GM23338 (cell line): ENCODE measurements at places on chromosomes 5 and 9. TPM values are rescaled to one million over a fixed set of nuclear protein-coding genes. Genes with fewer than 3 reads are reported as not detected.

GRCh38 chr5:100761192-100761591 is 141.9 kb downstream of the ST8SIA4 start:
- no peak overlapping the region for H3K27ac ChIP-seq
- H3K27me3 ChIP-seq = peaks cover 31% of the 10 kb centered on the region
- DNase-seq = no peak
- H3K4me1 ChIP-seq = peaks cover 26% of the 10 kb centered on the region

- H3K4me1 ChIP-seq = peaks cover 30% of the 10 kb centered on the region
- peaks cover 24% of the 10 kb centered on the region for H3K36me3 ChIP-seq
- DNase-seq = no peak
- H3K27ac ChIP-seq = no peak overlapping the region
- peak overlapping the region; percentile 100 for H3K4me3 ChIP-seq
- H3K27me3 ChIP-seq = no peaks in the 10 kb centered on the region
These were observed 2.4 kb downstream of the GBA2 start for GRCh38 chr9:35746583-35746982.

The SLC36A2 gene
- total RNA-seq = not detected in 2 replicates

DNA sequence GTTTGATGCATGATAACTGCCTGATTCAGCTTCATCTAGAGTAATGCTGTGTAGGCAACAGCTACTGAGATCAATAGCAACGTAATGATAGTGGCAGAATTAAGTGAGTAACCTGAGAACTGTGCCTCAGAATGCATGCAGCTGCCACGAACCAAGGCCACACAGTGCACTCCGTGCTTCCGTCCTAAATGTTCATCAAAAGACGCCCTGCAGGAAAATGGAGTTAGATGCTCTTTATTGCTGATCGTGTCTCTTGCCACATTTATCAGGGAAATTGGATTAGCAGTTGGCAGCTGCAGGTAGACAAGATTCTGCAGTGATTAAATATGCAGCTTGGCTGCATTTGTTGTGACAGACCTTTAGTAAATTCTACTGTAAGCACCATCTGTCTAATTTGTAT is 107.7 kb upstream of the TLX3 start:
- no peak overlapping the region for H3K27ac ChIP-seq
- DNase-seq = peak; percentile 12
- no peaks in the 10 kb centered on the region for H3K4me1 ChIP-seq
- H3K27me3 ChIP-seq = no peaks in the 10 kb centered on the region
- H3K4me3 ChIP-seq = no peak overlapping the region
- no peaks in the 10 kb centered on the region for H3K36me3 ChIP-seq

The FYB1 gene
- total RNA-seq = not detected in 2 replicates

The FREM1 gene
- total RNA-seq = 3.1 and 4.8 TPM in 2 replicates

The CDH6 gene
- 0.23 and 1.1 TPM in 2 replicates for total RNA-seq

- H3K4me1 ChIP-seq = 0 out of 2 replicates have a peak, but pooled peaks cover 2% of the 10 kb centered on the region
- no peaks in the 10 kb centered on the region for H3K27me3 ChIP-seq
- H3K36me3 ChIP-seq = no peaks in the 10 kb centered on the region
- DNase-seq = no peak
These were observed 61.6 kb downstream of the ENTREP1 start for GRCh38 chr9:69386651-69387050.

DNA sequence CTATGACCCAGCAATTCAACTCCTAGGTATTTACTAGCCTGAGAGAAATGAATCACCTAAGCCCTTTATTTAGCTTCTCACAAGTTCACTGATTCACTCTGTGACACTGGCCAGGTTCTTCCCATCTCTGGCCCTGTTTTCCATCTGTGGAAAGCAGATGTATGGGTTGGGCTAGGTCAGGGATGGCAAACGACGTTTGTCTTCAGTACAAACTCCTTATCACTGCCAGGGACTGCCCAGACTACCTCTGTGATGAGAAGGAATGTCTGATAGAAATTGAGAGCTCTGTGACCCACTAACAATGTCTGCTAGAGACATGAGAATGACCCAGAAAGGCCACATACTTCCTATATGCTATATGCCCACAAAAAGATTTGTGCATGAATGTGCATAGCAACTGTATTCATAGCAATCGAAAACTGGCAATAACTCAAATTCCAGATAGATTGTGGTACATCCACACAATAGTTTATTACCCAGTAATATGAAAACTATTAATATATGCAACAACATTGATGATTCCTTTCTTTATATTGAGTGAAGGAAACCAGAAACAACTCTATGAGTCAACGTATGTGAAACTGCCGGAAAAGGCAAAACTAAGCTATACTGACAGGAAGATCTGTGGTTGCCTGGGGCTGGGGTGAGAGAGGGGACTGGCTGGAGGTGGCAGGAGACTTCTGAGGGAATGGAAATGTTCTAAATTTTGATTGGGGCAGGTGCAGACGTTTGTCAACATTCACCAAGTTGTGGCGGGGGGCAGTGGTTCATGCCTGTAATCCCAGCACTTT is 32.0 kb upstream of the ADAM19 start:
- no peak for DNase-seq
- H3K27me3 ChIP-seq = no peaks in the 10 kb centered on the region
- H3K27ac ChIP-seq = no peak overlapping the region
- no peaks in the 10 kb centered on the region for H3K36me3 ChIP-seq
- no peak overlapping the region for H3K4me3 ChIP-seq
- H3K4me1 ChIP-seq = no peaks in the 10 kb centered on the region

DNA sequence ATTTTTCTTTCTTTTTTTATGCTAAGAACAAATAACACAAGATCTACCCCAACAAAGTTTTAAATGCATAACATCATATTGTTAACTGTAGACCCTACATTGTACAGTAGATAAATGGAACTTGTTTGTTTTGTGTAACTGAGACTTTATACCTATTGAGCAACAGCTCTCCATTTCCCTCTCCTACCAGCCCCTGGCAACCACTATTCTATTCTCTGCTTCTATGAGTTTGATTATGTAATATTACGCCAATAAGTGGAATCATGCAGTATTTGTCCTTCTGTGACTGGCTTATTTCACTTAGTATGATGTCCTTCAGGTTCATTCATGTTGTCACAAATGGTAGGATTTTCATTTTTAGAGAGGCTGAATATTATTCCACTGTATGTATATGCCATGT is 308.2 kb upstream of the PRR16 start:
- no peaks in the 10 kb centered on the region for H3K4me1 ChIP-seq
- H3K27ac ChIP-seq = no peak overlapping the region
- H3K27me3 ChIP-seq = no peaks in the 10 kb centered on the region
- no peak overlapping the region for H3K4me3 ChIP-seq

The PCDHA9 gene
- total RNA-seq = 3.2 and 3.3 TPM in 2 replicates

DNA sequence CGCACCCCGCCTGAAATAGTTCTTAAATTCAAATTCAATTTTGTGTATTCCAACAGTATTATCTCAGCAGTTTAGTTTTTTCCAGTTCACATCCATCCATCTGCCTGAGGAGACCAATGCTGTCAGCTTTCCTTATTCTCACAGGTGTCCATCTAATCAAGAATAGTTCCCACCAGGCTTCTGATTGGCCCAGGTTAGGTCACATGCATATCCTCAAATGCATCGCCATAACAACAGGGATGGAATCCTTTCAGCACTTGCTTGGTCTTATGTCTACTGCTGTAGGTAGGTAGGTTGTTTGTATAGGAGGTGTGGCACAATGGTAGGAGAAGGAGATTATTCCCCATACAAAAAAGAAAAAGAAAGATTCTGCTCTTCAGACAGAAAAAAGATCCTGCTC is 91.2 kb downstream of the UBE2R2 start:
- no peak overlapping the region for H3K27ac ChIP-seq
- H3K4me3 ChIP-seq = no peak overlapping the region
- H3K4me1 ChIP-seq = peaks cover 17% of the 10 kb centered on the region
- DNase-seq = peak; percentile 46
- H3K36me3 ChIP-seq = no peaks in the 10 kb centered on the region

DNA sequence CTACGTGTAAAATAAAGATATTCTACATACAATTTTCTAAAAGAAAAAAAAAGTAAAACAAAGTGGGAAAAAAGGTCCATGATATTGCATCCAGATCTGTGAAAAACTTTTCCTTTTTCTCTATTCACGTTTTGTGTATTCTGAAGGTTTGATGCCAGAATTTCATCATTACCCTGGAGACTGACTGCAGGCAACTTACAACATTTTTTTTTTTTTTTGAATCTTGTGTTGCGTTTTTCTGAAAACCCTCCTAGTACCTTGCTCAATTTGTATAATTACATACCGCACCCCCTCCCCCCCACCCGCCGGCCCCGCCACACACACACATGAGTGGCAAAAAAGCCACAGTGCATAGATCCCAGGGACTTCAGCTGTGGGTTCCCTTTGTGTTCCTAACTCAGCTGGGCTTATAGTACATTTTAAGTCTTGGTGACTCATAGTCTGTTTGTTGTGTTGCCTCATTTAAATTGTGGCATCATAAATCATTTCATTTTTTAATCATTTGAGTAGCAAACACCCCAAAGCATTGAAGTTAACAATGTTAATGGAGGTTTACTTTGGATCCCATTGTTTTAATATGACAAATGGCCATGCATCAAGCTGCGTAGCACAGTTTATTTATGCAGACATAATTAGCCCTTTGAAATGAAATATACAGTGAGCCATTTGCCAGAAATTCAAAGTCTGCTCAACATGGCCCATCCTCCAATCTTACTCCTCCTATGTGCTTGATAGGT is 36.0 kb downstream of the PRDM6 start:
- H3K27ac ChIP-seq = no peak overlapping the region
- no peaks in the 10 kb centered on the region for H3K27me3 ChIP-seq
- H3K36me3 ChIP-seq = no peaks in the 10 kb centered on the region
- no peak overlapping the region for H3K4me3 ChIP-seq
- no peak for DNase-seq
- peaks cover 5% of the 10 kb centered on the region for H3K4me1 ChIP-seq

The OSMR gene
- 2.3 and 2.6 TPM in 2 replicates for total RNA-seq

The MRRF gene
- 31.5 and 32.7 TPM in 2 replicates for total RNA-seq

- no peaks in the 10 kb centered on the region for H3K36me3 ChIP-seq
- no peaks in the 10 kb centered on the region for H3K27me3 ChIP-seq
- H3K27ac ChIP-seq = no peak overlapping the region
- no peaks in the 10 kb centered on the region for H3K4me1 ChIP-seq
- no peak overlapping the region for H3K4me3 ChIP-seq
These were observed 76.3 kb downstream of the AOPEP start for GRCh38 chr9:94802793-94803192.

DNA sequence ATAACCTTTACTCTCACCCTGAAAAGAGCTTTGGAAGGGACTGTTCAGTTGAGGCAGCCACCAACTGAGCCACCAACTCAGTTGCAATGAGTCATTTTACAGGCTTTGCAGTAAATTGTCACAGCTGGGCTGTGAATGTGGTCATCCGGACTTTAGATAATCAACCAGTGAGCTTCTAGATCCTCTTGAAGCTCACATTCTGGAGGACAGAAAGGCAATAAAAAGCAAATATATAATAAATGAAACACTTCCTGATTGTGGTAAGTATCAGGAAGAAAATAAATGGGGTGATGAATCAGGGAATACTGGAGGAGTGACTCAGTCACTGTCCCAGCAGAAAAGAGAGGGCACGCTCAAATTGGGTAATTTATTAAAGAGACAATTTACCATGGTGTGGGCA is 13.2 kb upstream of the C5orf58 start:
- H3K36me3 ChIP-seq = no peaks in the 10 kb centered on the region
- no peaks in the 10 kb centered on the region for H3K27me3 ChIP-seq
- peaks cover 19% of the 10 kb centered on the region; the same call in 1 of the 2 replicates for H3K4me1 ChIP-seq
- no peak for DNase-seq
- no peak overlapping the region for H3K4me3 ChIP-seq

DNA sequence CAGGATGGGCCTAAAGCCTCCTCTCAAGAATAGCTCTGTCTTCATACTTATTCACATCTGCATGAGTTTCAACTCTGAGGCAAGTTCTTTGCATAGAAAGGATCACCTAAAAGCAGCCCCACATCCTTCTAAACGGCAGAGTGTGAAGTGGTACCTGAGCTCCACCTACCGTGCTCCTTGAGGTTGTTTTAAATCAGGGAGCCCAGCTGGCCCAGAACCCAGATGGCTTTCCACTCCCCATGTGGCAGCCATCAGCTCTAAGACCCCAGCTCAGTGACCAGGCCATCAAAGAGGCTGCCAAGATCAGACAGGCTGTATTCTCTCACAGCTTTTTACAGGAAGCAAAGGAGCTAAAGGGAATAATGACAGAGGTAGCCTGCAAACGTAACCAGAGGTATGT is 299.3 kb downstream of the RASEF start:
- no peaks in the 10 kb centered on the region for H3K27me3 ChIP-seq
- H3K4me1 ChIP-seq = peaks cover 9% of the 10 kb centered on the region
- DNase-seq = peak; percentile 64
- H3K36me3 ChIP-seq = 0 out of 2 replicates have a peak, but pooled peaks cover under 1% of the 10 kb centered on the region
- no peak overlapping the region for H3K27ac ChIP-seq

GRCh38 chr9:113479174-113479621 is 15.7 kb downstream of the RGS3 start:
- no peaks in the 10 kb centered on the region for H3K27me3 ChIP-seq
- H3K36me3 ChIP-seq = no peaks in the 10 kb centered on the region
- H3K4me1 ChIP-seq = 0 out of 2 replicates have a peak, but pooled peaks cover 3% of the 10 kb centered on the region
- no peak for DNase-seq

GRCh38 chr5:59332236-59332973 is 561.1 kb downstream of the PDE4D start:
- no peak for DNase-seq
- no peaks in the 10 kb centered on the region for H3K27me3 ChIP-seq
- no peaks in the 10 kb centered on the region for H3K4me1 ChIP-seq
- no peak overlapping the region for H3K4me3 ChIP-seq

The PIP5K1B gene
- 2.8 and 3.2 TPM in 2 replicates for total RNA-seq

DNA sequence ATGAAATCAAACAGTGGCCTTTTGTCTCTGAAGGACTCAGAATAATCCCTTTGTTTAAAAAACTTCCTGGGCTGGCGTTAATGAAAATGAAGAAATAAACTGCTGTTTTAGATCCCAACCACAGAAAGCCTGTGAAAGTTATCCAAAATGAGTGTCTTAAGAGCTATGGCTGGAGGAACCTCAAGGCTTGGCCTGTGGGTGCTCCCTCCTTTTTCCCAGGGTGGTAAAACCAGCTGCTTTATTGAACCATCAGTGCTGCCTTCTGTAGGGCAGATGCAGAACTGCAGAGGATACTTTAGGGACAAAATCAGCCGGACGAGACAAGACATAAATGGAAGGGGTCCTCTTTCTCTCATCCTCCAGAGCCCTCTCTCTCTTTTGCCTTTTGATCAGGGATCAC is 100.9 kb downstream of the SMARCA2 start:
- H3K27me3 ChIP-seq = no peaks in the 10 kb centered on the region
- H3K4me1 ChIP-seq = no peaks in the 10 kb centered on the region
- H3K27ac ChIP-seq = no peak overlapping the region
- H3K4me3 ChIP-seq = no peak overlapping the region

DNA sequence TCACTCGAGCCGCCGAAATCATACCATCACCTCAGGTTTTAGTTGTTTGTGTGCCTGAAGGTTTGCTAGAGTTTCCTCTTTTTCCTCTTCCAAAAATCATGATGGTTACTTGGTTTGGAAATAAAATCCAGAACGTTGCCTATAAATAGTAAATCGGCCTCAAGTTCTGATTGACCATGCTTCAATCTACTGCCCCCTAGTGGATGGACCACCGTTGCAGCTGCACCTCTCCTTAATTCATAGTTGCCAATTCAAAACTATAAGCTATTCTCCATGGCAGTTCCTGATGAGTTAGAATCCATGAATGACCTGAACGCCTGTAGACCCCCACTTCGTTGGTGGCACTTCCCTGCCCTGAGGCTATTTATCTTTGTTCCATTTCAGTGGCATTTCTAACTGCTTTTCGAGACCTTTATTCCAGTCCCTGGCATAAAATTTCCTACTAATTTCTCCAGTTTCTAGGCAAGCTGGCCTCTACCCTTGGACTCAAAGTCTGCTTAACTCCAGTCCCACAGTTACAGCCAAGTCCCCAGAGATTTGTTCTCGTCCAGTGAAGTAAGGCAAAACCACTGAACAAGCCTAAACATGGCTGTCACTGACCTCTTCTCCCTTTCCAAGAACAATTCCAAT is 422.6 kb downstream of the EFNA5 start:
- peak; percentile 81 for DNase-seq
- H3K4me1 ChIP-seq = no peaks in the 10 kb centered on the region
- H3K27me3 ChIP-seq = no peaks in the 10 kb centered on the region

GRCh38 chr9:81239388-81239787 is 450.0 kb downstream of the TLE1 start:
- H3K27me3 ChIP-seq = no peaks in the 10 kb centered on the region
- no peak overlapping the region for H3K4me3 ChIP-seq
- H3K27ac ChIP-seq = no peak overlapping the region
- no peaks in the 10 kb centered on the region for H3K36me3 ChIP-seq
